ENCODE measurements at places on chromosomes 5 and 9.

DNA sequence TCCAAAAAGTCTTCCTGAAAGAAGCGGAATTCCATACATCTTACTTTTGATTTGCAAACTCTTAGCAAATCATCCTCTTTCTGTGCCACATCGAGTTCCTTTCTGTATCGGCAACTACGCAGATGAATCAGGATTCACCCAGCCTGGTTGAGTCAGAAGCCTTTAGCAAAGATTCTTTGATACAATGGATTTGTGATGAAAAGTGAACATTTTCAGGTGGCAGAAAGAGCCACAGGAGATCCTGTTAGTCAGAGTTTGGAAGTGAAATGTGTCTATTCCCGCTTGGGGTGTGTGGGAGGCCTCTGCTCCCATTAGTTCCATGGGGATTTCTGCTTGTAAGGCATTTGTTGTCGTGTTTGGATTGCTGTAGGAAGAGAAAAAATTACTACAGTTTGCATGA, 351.8 kb upstream of the WWC1 start:
- no peaks in the 10 kb centered on the region for H3K27me3 ChIP-seq
- H3K27ac ChIP-seq: no peak overlapping the region
- H3K4me3 ChIP-seq: no peak overlapping the region
- peaks cover 4% of the 10 kb centered on the region for H3K4me1 ChIP-seq
- DNase-seq: no peak

GRCh38 chr5:156641686-156642085, 208.4 kb upstream of the PPP1R2B start:
- no peaks in the 10 kb centered on the region for H3K36me3 ChIP-seq
- H3K27ac ChIP-seq: no peak overlapping the region
- DNase-seq: no peak
- H3K27me3 ChIP-seq: no peaks in the 10 kb centered on the region
- no peak overlapping the region for H3K4me3 ChIP-seq
- no peaks in the 10 kb centered on the region for H3K4me1 ChIP-seq

- H3K36me3 ChIP-seq: no peaks in the 10 kb centered on the region
- no peak overlapping the region for H3K4me3 ChIP-seq
- no peak for DNase-seq
- no peaks in the 10 kb centered on the region for H3K27me3 ChIP-seq
- H3K4me1 ChIP-seq: no peaks in the 10 kb centered on the region
Measured at GRCh38 chr9:95286151-95286550, 31.4 kb downstream of the FANCC start.

GRCh38 chr9:129776566-129776937, 23.7 kb upstream of the PTGES start:
- H3K4me3 ChIP-seq: no peak overlapping the region
- no peaks in the 10 kb centered on the region for H3K36me3 ChIP-seq
- no peaks in the 10 kb centered on the region for H3K4me1 ChIP-seq
- no peak overlapping the region for H3K27ac ChIP-seq

- H3K27me3 ChIP-seq: no peaks in the 10 kb centered on the region
- H3K27ac ChIP-seq: no peak overlapping the region
- H3K4me1 ChIP-seq: no peaks in the 10 kb centered on the region
- H3K36me3 ChIP-seq: no peaks in the 10 kb centered on the region
Measured at GRCh38 chr9:93667006-93667405, 90.6 kb downstream of the PHF2 start.

GRCh38 chr5:27571681-27572080, 533.3 kb upstream of the CDH9 start:
- no peaks in the 10 kb centered on the region for H3K27me3 ChIP-seq
- no peak overlapping the region for H3K4me3 ChIP-seq
- DNase-seq: no peak
- H3K36me3 ChIP-seq: no peaks in the 10 kb centered on the region
- no peak overlapping the region for H3K27ac ChIP-seq

- H3K36me3 ChIP-seq: no peaks in the 10 kb centered on the region
- H3K27ac ChIP-seq: no peak overlapping the region
- no peak overlapping the region for H3K4me3 ChIP-seq
- H3K27me3 ChIP-seq: no peaks in the 10 kb centered on the region
Measured at GRCh38 chr5:154093142-154093532, 54.4 kb downstream of the MFAP3 start.

GRCh38 chr9:4592295-4592694, 69.8 kb upstream of the PLPP6 start:
- no peak for DNase-seq
- no peak overlapping the region for H3K4me3 ChIP-seq
- no peaks in the 10 kb centered on the region for H3K4me1 ChIP-seq
- no peak overlapping the region for H3K27ac ChIP-seq

DNA sequence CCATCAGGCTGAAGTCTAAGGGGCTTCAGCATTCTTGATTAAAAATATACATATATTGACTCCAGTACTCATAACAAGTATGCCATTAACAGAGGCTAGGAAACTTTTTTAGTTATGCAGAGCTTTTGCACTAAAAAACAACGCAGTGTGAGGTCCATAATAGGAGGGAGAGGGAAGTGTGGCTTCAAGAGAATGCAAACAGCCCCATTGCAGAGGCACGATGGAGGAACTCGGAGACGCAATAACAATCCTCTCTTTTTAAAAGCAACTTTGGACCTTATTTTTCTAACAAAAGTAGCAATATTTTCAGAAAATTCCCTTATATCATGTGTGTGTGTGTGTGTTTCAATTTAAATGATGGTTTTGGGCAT, 150.0 kb upstream of the PTCH1 start:
- H3K36me3 ChIP-seq: no peaks in the 10 kb centered on the region
- DNase-seq: no peak
- no peak overlapping the region for H3K4me3 ChIP-seq
- H3K4me1 ChIP-seq: peaks cover 4% of the 10 kb centered on the region
- no peak overlapping the region for H3K27ac ChIP-seq

- DNase-seq: no peak
- H3K27ac ChIP-seq: no peak overlapping the region
- H3K4me1 ChIP-seq: peaks cover 10% of the 10 kb centered on the region
- no peaks in the 10 kb centered on the region for H3K36me3 ChIP-seq
- no peak overlapping the region for H3K4me3 ChIP-seq
Measured at GRCh38 chr9:121674952-121675351, 23.5 kb downstream of the DAB2IP start.

DNA sequence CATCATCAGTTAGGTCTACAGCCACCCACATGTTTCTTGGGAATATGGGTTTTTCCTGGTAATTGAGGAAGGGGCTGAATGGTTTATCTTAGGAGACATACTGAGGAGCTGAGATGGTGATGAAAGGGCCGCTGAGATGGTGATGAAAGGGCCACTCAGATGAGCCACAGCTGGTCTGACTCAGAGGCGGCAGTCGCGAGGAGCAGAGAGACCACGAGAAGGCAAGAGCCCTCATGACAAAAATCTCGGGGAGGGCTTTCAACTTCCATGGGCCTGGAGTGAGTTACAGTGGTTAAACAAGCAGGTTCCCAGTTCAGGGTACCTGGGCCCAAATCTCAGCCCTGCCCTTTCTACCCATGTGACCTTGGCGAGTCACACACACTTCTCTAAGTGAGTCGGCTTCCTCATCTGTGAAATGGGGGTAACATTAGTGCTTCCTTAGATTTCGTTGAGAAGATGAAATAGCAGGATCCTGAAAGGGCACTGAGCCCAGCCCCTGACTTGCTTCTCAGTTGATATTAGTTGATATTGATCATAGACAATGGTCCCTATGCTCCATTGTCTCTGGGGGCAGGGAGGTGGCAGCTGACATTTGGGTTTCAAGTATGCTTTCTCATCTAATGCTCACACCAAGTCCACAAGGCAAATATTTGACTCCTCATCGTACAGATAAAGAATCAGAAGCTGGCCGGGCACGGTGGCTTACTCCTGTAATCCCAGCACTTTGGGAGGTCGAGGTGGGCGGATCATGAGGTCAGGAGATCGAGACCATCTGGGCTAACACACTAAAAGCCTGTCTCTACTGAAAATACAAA, 169.5 kb downstream of the RGS3 start:
- no peaks in the 10 kb centered on the region for H3K27me3 ChIP-seq
- no peak overlapping the region for H3K27ac ChIP-seq
- H3K36me3 ChIP-seq: no peaks in the 10 kb centered on the region
- H3K4me3 ChIP-seq: no peak overlapping the region
- peaks cover 3% of the 10 kb centered on the region for H3K4me1 ChIP-seq
- peak; percentile 7 for DNase-seq

- no peak overlapping the region for H3K4me3 ChIP-seq
- H3K36me3 ChIP-seq: no peaks in the 10 kb centered on the region
- no peaks in the 10 kb centered on the region for H3K27me3 ChIP-seq
- H3K4me1 ChIP-seq: peaks cover 8% of the 10 kb centered on the region
- DNase-seq: no peak
- H3K27ac ChIP-seq: no peak overlapping the region
Measured at GRCh38 chr5:61619289-61619688, 287.2 kb downstream of the ZSWIM6 start.

DNA sequence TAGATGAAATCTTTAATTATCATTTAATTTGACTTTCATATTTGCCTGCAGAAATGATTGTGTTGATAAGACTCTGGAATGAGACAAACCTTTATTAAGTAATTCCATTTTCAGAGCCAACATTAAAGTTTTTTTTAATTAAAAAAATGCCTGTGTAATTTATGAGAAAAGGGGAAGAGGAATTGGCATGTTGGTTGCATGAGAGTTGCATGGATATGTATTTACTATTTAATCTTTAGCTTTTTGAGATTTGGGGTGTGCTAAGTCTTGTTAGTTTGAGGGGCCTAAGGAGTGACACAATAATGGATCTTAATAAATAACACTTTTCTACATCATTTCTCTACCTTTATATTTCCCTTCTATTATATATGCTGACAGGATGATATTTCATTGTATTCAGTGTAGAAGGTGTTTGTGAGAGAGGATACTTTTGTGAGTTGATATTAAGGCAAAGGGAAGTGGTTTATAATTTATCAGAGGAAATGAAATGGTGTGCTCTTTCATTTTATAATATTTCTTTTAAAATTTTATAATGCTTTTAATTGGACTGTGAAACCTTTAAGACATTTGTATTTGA, 54.9 kb downstream of the PIK3R1 start:
- no peak for DNase-seq
- no peaks in the 10 kb centered on the region for H3K27me3 ChIP-seq

- no peak overlapping the region for H3K27ac ChIP-seq
- DNase-seq: no peak
- no peak overlapping the region for H3K4me3 ChIP-seq
- no peaks in the 10 kb centered on the region for H3K36me3 ChIP-seq
- no peaks in the 10 kb centered on the region for H3K27me3 ChIP-seq
- no peaks in the 10 kb centered on the region for H3K4me1 ChIP-seq
Measured at GRCh38 chr5:64826541-64826940, 57.8 kb downstream of the CWC27 start.

GRCh38 chr5:16733331-16734006, 116.7 kb upstream of the RETREG1 start:
- no peaks in the 10 kb centered on the region for H3K36me3 ChIP-seq
- no peak overlapping the region for H3K4me3 ChIP-seq
- no peak overlapping the region for H3K27ac ChIP-seq
- no peaks in the 10 kb centered on the region for H3K27me3 ChIP-seq

GRCh38 chr9:113922160-113922559, 46.1 kb downstream of the ZNF618 start:
- H3K4me3 ChIP-seq: no peak overlapping the region
- H3K4me1 ChIP-seq: peaks cover 2% of the 10 kb centered on the region
- no peaks in the 10 kb centered on the region for H3K27me3 ChIP-seq
- no peak for DNase-seq
- H3K27ac ChIP-seq: no peak overlapping the region
- no peaks in the 10 kb centered on the region for H3K36me3 ChIP-seq

DNA sequence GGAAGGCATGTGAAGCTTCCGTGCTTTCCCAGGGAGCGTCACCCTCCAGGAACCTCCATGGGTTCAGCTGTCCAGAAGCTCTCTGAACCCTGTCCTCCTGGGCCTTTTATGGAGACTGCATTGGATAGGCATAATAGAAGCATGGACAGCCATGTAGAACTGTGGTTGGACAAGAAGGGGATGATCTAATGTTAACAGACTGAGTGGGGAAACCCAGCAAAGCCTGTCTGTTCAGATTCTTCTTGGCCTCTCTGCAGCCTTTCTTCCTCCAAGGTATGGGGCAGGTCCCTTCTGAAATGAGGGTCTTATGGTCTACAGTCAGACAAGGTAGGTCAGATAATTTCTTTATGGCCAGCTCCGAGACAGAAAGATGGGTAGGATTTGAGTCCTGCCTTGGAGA, 59.1 kb upstream of the CTNNA1 start:
- DNase-seq: no peak
- H3K27ac ChIP-seq: no peak overlapping the region
- H3K27me3 ChIP-seq: no peaks in the 10 kb centered on the region
- H3K36me3 ChIP-seq: no peaks in the 10 kb centered on the region
- no peak overlapping the region for H3K4me3 ChIP-seq
- H3K4me1 ChIP-seq: peaks cover 2% of the 10 kb centered on the region

- H3K27ac ChIP-seq: no peak overlapping the region
- no peaks in the 10 kb centered on the region for H3K36me3 ChIP-seq
- no peaks in the 10 kb centered on the region for H3K27me3 ChIP-seq
Measured at GRCh38 chr5:642481-642880, 30.3 kb downstream of the CEP72 start.

Data from ovary (tissue), 10 donors.